Dermis blood vessel endothelial cell (primary cell): ENCODE measurements at places on chromosomes 2 and 18.
A peak's percentile ranks its signal among the peaks of the same experiment; 100 is the strongest.

GRCh38 chr2:231791107-231791506 is 4.9 kb downstream of the COPS7B start:
- no peak for DNase-seq

- DNase-seq: peak; percentile 91
These were observed 50.2 kb upstream of the SIGLEC15 start for GRCh38 chr18:45775241-45775676.

DNA sequence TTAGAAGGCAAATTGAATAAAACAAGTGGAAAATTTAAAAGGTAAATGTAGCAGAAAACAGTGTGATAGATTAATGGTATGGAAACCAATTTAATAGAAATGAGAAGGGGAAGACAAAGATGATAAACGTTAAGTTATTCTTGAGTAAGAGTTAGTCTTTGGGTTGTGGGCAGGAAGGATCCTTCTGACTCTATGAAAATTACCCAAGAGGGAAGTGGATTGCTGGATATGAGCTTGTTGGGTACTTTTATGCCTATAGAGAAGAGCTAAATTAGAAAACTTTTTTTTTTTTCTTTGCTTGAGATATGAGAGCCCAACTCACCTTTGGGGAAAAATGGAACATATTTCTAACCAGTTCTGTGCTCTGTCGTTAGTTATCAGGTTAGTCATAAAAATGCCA is 144.0 kb downstream of the LDLRAD4 start:
- DNase-seq: no peak

GRCh38 chr2:210389856-210390255 is 74.9 kb upstream of the MYL1 start:
- no peak for DNase-seq

- peak; percentile 15 for DNase-seq
These were observed 24.9 kb upstream of the CATIP start for GRCh38 chr2:218331745-218332144.

GRCh38 chr2:239061824-239062570 is 214.1 kb downstream of the TWIST2 start:
- DNase-seq: no peak
